ENCODE measurements at places on chromosomes 2 and 18.

DNA sequence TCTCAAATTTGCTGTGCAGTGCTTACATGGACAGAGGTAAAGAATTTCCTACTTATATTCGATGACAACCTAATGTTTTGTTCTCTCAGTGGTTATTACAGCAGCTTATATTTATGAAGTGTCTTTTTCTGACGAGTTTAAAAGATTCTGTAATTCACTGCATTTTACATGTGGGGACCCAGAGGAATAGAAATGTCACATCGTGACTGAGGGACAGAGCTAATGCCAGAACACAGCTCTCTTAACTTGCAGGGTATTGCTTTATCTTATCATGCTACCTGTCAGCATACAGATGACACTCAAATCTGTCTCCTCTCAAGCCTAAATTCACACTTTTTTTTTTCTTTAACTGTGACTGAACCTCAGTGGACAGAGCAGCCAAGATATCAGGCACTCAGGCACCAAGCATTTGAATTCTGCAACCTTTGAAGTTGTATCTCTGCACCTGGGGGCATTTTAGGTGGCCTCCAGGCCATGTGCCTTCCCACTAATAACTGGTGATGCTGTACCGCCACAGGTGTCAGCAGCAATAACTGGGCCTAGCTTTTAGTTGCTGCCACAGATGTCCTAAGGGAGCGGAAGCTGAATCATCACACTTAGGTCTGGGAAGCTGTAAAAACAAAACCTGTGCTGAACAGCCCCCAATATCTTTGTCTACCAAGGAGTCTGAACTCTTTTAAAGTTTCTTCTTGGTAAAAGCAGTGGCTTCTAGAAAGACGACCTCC, 315.8 kb upstream of the NRP2 start:
- DNase-seq: no peak

- DNase-seq: no peak
These were observed 34.9 kb downstream of the PTCD3 start for GRCh38 chr2:86140969-86141392.

- no peak for DNase-seq
These were observed 99.4 kb upstream of the SCN7A start for GRCh38 chr2:166593403-166593802.

DNA sequence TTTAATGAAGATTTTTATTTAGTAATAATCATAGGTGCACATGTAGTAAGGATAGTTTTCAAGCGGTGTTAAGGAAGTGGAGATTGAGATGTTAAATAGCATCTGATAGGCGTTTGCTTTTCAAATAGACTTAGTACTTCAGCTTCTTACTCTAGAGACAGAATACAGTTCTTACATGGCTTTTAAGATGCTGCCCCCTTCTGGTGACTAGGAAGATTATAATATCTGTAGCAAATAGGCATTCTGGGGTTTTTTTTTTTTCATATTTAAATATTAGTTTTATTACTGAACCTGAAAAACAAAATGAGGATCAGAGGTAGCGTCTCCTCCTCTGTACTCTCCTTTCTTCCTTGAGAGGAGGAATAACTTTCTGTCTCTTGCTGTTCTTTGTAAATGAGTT, 100.2 kb downstream of the AGAP1 start:
- no peak for DNase-seq

- no peak for DNase-seq
These were observed 76.4 kb downstream of the AP1S3 start for GRCh38 chr2:223760838-223761502.

GRCh38 chr2:120972286-120972685, 236.6 kb downstream of the GLI2 start:
- DNase-seq: no peak

GRCh38 chr2:156333274-156333950, 891 bp upstream of the NR4A2 start:
- no peak for DNase-seq

DNA sequence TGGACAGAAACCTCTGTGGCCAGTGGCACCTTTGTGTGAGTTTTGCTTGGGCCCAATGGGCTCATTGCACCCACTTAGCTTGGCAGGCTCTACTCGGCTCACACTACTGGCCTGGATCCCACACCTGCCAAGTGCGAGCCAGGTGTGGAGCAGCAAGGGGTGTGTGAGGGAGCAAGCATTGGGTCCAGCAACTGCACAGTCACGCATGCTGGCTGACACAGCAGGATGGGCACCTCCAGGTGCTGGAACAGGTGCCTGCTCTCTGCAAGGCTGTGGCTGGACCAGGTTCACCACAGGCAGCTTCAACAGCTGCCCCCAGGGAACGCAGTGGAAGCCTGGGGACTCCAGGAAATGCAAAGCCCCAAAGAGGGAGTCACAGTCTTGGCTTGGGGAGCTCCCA, 94.2 kb downstream of the DOK6 start:
- DNase-seq: no peak

DNA sequence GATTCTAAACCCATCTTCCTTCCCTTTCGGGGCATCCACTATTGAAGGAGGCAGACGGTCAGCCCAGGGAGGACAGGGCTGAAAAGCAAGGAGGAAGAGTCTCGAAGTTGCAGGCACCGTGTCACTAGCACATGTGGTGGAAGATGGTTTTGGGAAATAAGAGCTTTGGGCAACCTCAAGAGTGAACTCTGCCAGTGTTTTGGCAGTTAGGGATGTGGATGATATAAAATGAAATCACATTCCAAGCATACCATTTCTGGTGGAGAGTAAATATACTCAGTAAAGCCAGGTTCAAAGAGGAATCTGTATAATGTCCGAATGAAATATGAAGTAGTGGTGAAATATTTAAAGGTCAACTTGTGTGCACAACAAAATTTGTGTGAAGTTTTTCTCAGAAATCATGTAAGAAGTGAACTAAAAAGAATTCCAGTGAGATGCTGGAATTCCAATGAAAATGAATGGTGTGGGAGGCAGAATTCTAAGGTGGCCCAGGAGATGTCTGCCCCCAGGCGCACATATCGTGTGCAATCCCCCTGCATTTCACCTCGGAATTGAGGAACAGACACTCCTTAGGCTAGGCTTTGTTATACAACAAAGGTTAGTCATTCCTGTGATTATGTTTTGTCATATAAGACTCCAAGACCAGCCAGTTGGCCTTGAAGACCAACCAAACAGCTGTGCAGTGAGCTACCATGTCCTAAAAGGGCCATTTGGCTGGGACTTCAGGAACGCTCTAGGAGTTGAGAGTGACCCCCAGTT, 147.1 kb downstream of the SH3BP4 start:
- DNase-seq: no peak

GRCh38 chr2:219272995-219273394, 6.2 kb upstream of the DNAJB2 start:
- no peak for DNase-seq

DNA sequence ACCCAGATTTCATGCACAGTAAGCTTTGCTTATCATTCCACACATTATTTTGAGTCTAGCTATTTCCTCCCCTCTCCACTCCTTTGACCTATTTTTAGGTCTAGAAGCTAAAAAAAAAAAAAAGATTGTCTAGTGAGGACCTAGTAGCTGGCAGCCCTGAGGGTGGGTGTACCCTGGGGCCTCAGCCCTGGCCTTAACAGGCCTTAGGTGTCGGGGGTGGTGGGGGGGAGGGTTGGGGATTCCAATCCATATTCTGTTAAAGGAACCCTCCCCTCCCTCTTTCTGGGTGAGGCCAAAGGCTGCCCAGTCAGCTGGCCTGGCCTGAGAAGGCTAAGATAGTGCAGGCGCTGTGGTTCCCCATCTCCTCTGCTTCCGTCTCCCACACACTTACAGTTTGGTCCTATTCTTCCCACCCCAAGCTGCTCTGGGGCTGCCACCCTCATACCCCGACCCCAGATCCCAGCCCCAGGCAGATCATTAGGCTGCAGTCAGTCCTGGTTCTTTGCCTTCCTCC, 65.5 kb upstream of the HK2 start:
- no peak for DNase-seq

DNA sequence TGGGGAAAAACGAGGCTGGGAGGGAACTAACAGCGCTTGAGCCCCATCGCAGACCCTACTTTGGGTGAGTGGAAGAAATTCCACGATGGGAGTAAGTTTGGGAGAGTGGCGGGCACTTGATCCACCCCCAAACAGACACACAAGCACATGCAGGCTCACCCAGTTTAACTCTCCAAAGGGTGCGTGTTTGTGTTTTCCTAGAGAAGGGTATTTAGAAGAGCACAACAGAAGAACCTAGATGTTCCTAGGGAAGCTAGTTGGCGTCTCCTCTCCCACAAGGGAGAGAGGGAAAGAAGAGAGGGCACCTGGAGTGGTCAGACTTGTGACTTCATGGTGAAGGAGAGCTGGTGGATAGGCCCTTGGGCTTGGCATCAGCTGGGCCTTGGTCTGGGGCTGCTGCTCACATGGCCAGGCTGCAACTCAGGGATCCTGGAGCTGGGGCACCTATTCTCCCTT, 3.2 kb downstream of the GATA6 start:
- no peak for DNase-seq

GRCh38 chr18:56204052-56204451, 434.3 kb downstream of the TXNL1 start:
- no peak for DNase-seq

GRCh38 chr2:82690757-82691411, 1768.2 kb downstream of the SUCLG1 start:
- no peak for DNase-seq

DNA sequence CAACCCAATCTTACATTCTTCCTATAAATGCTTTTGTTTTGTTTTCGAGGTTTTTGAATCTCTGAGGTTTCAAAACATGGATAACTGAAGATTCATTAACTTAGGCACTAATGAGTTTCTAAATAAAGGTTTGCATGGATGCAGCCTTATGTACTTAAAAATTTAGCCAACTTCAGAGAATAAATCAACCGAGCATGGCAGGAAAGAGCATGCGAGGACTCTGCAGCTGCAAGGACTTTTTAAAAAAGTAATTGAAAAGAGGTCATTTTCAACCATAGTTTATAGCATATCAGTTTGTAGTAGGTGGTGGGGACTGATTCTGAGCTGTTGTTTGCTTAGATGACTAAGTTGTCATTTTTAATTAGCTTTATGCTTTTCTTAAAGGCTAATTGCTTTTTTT, 567.0 kb upstream of the ZEB2 start:
- no peak for DNase-seq

GRCh38 chr2:144027593-144027992, 492.3 kb downstream of the ZEB2 start:
- DNase-seq: no peak

GRCh38 chr2:193373120-193373519, 1178.4 kb upstream of the TMEFF2 start:
- DNase-seq: no peak

- no peak for DNase-seq
These were observed 337.5 kb downstream of the RIT2 start for GRCh38 chr18:42778024-42778423.

DNA sequence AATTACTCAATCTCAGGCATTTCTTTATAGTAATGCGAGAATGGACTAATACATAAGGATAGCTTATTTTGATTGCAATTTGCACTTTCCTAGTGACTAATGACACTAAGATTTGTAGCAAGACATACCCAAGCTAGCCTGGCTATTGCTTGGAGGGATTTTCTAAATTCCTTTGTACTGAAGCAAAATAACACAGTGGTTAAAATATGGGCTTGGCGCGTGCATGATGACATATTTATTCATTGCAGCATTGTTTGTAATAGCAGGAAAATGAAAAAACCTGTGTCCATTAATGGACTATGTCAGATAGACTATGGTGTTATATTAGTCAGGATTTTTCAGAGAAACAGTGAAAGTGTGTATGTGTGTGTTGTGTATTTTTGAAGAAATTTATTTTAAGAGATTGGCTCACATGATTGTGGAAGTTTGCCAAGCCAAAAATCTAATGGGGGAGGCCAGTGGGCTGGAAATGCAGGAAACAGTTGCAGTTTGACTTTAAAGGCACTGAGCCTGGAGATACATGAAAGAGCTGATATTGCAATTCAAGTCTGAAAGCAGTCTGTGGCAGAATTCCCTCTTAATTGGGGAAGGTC, 16.7 kb upstream of the LAPTM4A start:
- no peak for DNase-seq

DNA sequence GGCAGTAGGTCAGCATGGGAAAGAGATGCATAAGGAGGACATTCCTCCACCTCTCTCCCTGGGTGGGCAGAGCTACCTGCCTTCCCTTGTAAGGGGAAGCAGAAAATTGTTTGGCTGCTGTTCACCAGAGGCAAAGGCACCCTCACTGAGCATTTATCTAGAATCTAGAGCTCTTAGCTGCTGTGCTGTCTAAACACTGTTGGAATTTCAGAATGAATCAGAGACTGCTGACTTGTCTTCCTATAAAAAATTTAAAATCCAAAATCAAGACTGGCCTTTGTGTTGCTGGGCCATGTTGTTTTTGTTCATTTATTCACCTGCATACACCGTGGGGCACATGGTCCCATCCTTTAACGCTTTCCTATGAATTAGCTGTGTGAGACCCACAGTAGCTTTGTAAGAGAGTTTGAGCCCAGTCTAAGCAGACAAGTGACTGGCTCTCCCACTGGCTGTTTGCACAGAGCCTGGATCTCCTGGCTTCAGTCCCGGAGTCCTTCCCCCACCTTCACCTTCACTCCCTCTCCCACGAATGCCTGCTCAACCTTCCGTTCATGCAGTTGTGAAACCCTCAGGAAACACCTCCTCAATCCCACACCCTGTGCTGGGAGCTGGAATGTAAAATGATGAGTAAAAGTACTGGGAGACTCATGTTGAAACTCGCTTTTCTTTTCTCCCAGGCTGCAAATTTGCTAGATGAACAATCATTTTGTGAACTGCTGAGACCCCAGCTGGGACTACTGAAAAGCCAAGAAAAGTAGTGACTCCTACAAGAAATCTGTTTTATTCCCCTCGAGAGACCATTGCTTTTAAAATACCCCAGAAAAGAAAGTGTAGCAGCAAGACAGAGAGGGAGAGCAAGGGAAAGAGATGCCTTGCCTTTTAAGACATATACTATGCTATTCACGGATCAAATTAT, 76.2 kb downstream of the FAM168B start:
- no peak for DNase-seq

GRCh38 chr18:78781601-78781960, 198.0 kb upstream of the SALL3 start:
- no peak for DNase-seq

DNA sequence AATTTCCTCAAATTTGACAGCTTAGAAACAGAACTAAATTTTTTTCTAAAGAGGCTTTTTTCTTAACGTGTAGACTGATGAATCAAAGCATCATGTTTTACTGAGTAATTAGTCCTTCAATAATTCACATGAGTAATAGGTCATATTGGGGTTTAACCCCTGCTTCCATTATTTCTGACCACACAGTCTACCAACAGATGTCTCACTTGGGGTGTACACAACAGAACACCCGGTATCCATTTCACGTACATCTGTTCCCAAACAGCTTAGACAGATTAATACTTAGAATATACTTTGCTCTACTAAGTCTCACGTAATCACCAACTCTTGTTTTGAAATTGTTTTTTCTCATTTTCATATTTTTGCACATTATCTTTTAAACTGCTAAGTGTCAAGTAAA, 14.8 kb downstream of the CERKL start:
- no peak for DNase-seq

DNA sequence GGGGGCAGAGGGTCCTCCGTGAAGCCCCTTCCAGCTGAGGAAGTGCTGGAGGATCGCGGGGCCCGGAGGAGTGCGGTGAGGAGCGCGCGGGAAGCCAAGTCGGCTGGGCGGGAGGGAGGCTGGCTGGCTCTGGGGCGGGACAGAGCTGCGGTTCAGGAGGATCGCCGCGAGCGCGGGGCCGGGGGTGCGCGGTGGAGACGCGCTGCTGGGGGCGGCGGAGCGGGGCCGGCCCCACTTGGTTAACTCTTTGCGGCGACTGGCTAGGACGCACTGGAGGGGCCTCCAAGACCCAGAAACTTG, 464 bp downstream of the CYBRD1 start:
- no peak for DNase-seq

Data from stimulated activated CD4-positive, alpha-beta T cell treated with anti-CD3 and anti-CD28 coated beads, TNF-alpha, amount 100 ng/mL, for 1 hour (primary cell).